Activated T-cell treated with anti-CD3 and anti-CD28 coated beads, Interleukin-2, amount 50 U/mL, for 72 hours (primary cell): ENCODE measurements at places on chromosomes 7 and 10. TPM values are rescaled to one million over a fixed set of nuclear protein-coding genes. Genes with fewer than 3 reads are reported as not detected.

DNA sequence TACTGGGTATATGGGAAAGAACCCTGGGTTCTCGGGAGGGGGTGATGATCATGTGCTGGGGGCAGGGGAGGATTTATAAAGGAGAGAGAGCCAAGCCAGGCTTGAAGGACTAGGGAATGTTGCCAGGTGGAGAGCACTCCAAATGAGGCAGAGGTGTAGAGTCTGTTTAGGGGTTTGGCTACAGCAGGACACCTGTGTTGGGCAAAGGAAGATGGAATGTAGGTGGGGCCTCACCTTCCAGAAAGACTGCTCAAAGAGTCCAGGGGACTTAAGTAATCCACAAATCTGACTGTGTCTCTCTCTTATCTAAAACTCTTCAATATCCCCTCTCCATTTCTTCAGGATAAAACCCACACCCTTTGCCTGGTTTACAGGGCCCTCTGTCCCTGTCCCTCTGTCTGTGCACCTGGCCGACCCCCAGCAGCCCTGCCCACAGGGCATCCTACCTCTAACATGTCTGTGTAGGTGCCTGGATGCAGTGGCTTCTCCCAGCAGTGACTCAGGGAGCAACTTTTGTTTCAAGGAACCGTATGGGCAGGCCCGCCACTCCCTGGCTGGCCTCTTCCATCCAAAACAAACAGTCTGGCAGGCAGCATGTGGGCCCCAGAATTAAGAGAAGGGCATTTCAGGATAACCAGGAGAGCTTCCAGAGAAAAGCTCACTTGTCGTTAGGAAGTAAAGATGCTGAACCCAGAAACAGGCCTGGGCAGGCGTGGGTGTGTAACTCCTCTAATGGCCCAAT, 10.6 kb upstream of the PLEKHA1 start:
- H3K36me3 ChIP-seq, result peaks cover under 1% of the 10 kb centered on the region
- H3K27me3 ChIP-seq, result peaks cover 27% of the 10 kb centered on the region
- H3K27ac ChIP-seq, result no peak overlapping the region
- H3K4me1 ChIP-seq, result peaks cover 9% of the 10 kb centered on the region

GRCh38 chr10:63157845-63158624, 24.9 kb downstream of the NRBF2 start:
- H3K27me3 ChIP-seq, result no peaks in the 10 kb centered on the region
- H3K27ac ChIP-seq, result no peak overlapping the region
- no peak overlapping the region for H3K4me3 ChIP-seq

DNA sequence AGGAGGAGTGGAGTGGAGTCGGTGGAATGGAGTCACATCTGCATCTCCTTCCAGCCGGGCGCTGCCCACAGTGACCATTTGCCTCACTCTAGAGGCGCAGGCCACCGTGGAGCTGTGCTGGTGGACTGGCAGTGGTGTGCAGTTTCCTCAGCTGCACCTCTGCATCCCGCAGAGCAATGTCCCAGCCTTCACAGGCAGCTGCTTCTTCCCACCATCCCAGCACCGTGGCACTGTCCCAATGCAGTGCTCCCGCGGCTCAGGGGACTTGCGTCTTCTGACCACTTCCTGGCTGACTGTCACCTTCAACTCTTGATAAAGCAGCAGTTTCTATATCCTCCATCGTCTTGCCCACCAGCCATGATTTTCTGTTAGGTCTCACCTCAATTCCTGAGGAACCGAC, 90.3 kb upstream of the SFMBT2 start:
- DNase-seq, result no peak
- peaks cover 13% of the 10 kb centered on the region for H3K4me1 ChIP-seq
- H3K4me3 ChIP-seq, result no peak overlapping the region

Gene HYAL4
- 0.48 TPM for total RNA-seq

DNA sequence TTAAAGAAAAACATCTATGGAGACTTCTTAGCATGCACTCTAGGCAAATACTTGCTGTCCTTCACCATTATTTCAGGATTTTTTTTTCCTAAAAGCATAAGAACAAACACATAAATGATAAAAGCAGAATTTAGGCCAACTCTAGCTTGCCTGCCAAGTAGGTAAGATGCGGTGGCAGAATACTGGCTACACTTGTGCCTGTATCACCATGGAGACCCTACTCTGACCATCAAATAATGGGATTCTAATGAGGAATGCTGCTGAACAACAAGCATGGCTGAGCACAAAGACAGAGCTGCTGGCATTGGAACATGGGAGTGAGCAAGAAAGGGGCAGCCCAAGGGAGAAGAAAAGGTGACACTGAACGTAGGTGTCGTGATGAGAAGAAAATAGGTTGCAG, 18.5 kb upstream of the TAS2R40 start:
- H3K36me3 ChIP-seq, result no peaks in the 10 kb centered on the region
- no peak overlapping the region for H3K4me3 ChIP-seq
- H3K27me3 ChIP-seq, result peaks cover 13% of the 10 kb centered on the region

GRCh38 chr7:74625446-74625845, 32.1 kb upstream of the GTF2I start:
- no peak overlapping the region for H3K27ac ChIP-seq
- no peaks in the 10 kb centered on the region for H3K27me3 ChIP-seq
- DNase-seq, result no peak

- H3K36me3 ChIP-seq, result no peaks in the 10 kb centered on the region
- no peak overlapping the region for H3K4me3 ChIP-seq
- no peak for DNase-seq
Observed at GRCh38 chr7:31410265-31410664, 69.7 kb upstream of the NEUROD6 start.

DNA sequence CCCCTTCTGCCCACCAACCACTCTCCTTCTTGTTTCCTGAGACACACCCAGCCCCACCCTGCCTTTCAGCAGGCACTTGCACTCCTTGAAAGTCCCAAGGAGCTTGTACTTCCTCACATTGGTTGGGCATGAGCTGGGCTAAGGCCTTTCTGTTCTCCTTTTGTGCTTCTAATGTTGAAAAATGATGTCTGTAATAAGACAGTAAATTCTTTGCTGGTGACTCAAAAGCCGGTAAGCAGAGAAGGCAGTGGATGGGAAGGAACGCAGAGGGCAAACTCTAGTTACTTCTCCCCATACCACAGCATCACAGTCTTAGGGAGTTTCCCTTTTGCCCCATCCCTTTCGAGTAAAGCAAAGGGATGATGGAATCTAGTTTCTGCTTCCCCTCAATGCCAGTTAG, 185.6 kb downstream of the PLXNA4 start:
- H3K36me3 ChIP-seq, result no peaks in the 10 kb centered on the region
- H3K27me3 ChIP-seq, result no peaks in the 10 kb centered on the region
- DNase-seq, result no peak
- H3K4me1 ChIP-seq, result no peaks in the 10 kb centered on the region
- H3K27ac ChIP-seq, result no peak overlapping the region

DNA sequence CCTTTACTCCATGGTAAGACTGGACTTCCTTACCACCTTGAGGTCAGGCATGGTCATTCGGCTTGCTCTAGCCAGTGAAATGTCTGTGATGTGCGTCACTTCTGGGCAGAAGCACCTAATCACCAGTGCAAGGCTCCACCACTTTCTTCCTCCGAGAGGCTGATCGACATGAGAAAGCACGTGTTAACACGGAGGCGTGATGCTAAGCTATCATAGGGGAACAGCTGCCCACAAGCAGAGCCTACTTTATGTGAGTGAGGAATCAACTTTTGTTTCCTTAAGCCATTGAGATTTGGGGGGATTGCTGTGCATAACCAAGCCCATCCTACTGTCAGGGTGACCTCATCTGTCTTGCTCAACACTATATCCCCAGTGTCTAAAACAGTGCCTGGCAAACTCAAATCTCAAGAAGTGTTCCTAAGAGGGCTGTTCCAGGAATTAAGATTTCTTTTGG, 23.1 kb upstream of the SAR1A start:
- DNase-seq, result no peak
- H3K27me3 ChIP-seq, result no peaks in the 10 kb centered on the region
- peaks cover 4% of the 10 kb centered on the region for H3K36me3 ChIP-seq
- H3K4me1 ChIP-seq, result peaks cover 10% of the 10 kb centered on the region
- H3K27ac ChIP-seq, result no peak overlapping the region
- H3K4me3 ChIP-seq, result no peak overlapping the region

Gene ECHDC3
- 4.2 TPM for total RNA-seq

DNA sequence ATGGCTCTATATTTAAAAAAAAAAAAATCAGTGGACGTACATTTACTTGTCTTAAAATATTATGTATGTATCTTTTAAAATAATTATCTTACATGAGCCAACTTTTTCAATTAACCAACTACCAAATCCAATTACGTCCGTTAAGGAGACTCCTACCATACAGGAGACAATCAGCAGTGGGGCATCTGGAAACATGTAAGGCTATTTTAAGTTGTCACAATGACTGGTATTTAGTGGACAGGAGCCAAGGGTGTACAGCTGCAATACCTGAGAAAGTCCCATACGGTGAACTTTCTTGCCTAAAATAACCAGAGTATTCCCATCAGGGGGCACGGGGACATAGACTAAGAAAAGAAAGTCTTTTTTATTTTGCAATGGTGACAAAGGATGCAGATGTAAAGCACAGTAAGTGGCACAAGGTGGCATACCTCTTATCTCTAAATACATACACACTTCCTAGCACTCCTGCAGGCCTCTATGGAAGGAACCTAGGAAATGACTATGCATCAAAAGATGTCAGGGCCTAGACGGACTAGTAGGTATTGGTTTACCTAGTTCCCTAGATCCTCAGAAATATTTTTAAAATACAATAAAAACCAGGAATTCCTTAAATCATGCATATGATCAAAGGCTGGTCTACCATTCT, 16.0 kb upstream of the TLL2 start:
- H3K4me1 ChIP-seq, result no peaks in the 10 kb centered on the region
- no peak overlapping the region for H3K27ac ChIP-seq
- no peaks in the 10 kb centered on the region for H3K27me3 ChIP-seq
- peaks cover 3% of the 10 kb centered on the region for H3K36me3 ChIP-seq
- no peak overlapping the region for H3K4me3 ChIP-seq

DNA sequence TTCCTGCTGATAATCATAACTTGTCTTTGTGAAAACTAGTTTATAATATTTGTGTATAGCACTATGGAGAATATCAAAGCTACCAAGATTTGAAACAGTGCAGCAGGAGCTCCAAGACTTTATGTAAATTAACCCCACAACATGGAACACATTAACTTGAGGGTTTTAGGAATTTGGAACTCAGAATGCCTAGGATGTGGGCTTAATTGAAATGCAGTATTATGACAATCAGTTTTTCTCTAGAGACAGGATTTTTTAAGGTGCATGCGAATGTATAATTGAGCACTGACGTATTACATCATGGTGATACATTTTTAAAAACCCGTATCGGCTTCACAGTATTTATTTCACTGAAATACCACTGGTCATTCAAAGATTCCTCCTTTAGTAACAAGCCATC, 313.1 kb upstream of the DGKB start:
- no peak for DNase-seq
- no peak overlapping the region for H3K27ac ChIP-seq
- no peak overlapping the region for H3K4me3 ChIP-seq
- no peaks in the 10 kb centered on the region for H3K36me3 ChIP-seq
- H3K4me1 ChIP-seq, result no peaks in the 10 kb centered on the region

- no peaks in the 10 kb centered on the region for H3K36me3 ChIP-seq
- H3K27me3 ChIP-seq, result no peaks in the 10 kb centered on the region
- no peaks in the 10 kb centered on the region for H3K4me1 ChIP-seq
- no peak for DNase-seq
- no peak overlapping the region for H3K4me3 ChIP-seq
Observed at GRCh38 chr10:124279882-124280281, 138.8 kb downstream of the OAT start.

Gene DRGX
- total RNA-seq, result not detected

DNA sequence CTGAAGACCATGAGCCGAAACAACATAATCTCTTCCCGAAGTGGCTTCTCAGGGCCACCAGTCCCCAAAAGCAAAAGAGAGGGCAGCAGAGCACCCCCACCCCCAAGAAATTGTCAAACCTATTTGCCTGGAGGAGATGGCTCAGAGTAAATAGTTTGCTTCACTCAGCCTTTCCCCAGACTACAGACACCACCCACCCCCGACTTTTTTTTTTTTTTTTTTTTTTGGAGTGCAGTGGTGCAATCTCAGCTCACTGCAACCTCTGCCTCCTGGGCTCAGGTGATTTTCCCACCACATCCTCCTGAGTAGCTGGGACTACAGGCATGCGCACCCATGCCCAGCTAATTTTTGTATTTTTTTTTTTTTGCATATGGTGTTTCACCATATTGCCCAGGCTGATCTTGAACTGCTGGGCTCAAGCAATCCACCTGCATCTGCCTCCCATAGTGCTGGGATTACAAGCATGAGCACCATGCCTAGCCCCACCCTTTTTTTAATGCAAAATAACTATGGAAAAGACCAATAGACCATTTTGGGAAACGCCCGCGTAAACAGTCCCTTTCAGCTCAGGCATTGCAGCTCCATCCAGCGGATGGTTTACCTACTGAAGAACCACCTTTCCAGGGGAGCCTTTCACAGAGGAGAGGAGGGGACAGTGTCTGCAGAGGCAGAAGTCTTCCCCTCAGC, 9.7 kb downstream of the ZMIZ1 start:
- H3K4me1 ChIP-seq, result peaks cover 6% of the 10 kb centered on the region
- no peak overlapping the region for H3K4me3 ChIP-seq
- H3K27ac ChIP-seq, result no peak overlapping the region
- no peaks in the 10 kb centered on the region for H3K36me3 ChIP-seq
- no peak for DNase-seq
- H3K27me3 ChIP-seq, result no peaks in the 10 kb centered on the region

DNA sequence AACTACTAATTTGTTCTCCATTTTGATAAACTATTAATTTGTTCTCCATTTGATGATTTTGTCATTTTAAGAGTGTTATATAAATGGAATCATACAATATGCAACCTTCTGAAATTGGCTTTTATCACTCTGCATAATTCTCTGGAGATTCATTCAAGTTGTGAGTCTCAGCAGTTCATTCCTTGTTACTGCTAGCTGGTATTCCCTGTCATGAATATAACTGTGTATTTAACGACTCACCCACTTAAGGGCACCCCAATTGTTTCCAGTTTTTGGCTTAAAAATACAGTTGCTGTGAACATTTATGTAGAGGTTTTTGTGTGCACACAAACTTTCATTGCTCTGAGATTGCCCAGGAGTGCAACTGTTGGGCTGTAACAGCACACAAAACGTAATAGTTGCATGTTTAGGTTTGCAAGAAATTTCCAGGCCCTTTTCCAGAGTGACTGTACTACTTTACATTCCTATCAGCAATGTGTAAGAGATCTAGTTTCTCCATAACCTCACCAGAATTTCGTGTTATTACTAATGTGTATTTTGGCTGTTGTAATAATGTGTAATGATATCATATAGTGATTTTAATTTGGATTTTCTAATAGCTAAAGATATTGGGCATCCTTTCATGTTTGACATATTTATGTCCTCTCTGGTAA, 153.2 kb upstream of the ADCY1 start:
- no peak for DNase-seq
- no peak overlapping the region for H3K27ac ChIP-seq
- no peaks in the 10 kb centered on the region for H3K36me3 ChIP-seq
- no peak overlapping the region for H3K4me3 ChIP-seq

Gene CCL26
- total RNA-seq, result not detected

GRCh38 chr7:130157700-130158099, 47.5 kb downstream of the TMEM209 start:
- peaks cover 45% of the 10 kb centered on the region for H3K36me3 ChIP-seq
- no peak overlapping the region for H3K4me3 ChIP-seq
- H3K4me1 ChIP-seq, result no peaks in the 10 kb centered on the region
- DNase-seq, result no peak
- no peaks in the 10 kb centered on the region for H3K27me3 ChIP-seq

- H3K36me3 ChIP-seq, result no peaks in the 10 kb centered on the region
- peak overlapping the region; percentile 80 for H3K4me3 ChIP-seq
- H3K27ac ChIP-seq, result peak overlapping the region; percentile 78
- H3K27me3 ChIP-seq, result no peaks in the 10 kb centered on the region
Observed at GRCh38 chr10:100996678-100997359, 2.8 kb upstream of the LZTS2 start.
